AG08396 (cell line): ENCODE measurements at places on chromosomes 4 and X.

GRCh38 chr4:102825261-102826091 lies 1.9 kb downstream of the UBE2D3 start:
- DNase-seq, result no peak

DNA sequence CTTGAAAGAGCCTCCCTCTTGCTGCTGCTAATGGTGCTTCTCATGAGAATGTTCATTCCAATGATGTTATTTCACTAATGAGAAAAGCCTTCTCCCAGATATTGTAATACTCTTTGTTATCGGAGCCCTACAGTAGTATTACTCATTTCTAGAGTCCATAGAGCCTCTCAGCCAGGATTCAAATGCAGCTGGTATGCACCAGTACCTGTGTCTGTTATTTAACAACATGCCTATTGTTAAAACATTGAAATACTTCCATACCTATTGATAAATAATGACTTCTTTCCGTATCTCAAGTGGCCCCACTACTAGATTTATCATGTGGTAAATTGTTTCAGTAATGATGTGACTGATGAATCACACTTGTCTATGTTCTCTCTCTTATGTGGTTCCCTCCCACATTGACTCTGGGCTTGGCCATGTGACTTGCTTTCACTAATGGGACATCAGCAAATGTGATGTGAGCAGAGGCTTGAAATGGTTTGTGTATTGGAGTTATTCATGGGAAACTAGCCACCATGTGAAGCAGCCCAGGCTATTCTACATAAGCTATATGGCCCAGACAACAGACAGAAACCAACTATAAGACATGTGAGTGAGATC lies 207.6 kb downstream of the THOC2 start:
- DNase-seq, result no peak

DNA sequence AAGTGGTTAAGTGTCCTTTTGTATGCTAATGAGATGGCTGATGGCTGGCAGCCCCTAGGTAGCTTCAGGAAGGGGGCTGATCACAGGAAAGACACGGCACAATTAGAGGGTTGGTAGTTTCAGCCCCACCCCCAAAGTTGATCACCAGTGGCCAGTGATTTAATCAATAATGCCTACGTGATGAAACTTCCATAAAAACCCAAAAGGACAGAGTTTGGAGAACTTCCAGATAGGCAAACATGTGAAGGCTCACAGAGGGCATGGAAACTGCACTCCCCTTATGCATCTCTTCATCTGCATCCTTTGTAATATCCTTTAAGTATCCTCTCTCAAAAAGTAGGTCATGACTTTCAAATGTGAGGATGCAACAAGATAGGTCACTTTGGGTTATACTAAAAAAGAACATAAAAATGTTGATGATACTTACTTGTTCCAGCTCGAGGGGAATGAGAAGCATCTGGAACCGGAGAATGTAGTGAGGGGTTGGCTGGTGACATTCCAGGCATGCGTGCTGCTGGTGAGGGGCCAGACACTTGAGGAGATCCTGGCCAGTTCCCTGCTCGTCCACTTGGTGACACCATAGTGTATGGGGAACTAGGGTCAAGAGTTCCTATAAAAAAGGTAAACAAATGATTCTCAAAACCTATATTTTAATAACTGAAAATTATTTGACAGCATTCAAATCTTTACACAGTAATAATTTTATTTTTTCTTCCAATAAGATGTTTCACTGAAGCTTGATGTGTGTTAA lies 16.7 kb upstream of the CXorf38 start:
- peak; percentile 21 for DNase-seq

GRCh38 chr4:4865705-4866123 lies 6.2 kb downstream of the MSX1 start:
- DNase-seq, result peak; percentile 30

- peak; percentile 47 for DNase-seq
Measured at GRCh38 chrX:100928660-100929613, at the start of gene XKRX. Gene XKRX (minus strand): TSS chrX:100928917. CDS start chrX:100928304, 613 bp downstream.

DNA sequence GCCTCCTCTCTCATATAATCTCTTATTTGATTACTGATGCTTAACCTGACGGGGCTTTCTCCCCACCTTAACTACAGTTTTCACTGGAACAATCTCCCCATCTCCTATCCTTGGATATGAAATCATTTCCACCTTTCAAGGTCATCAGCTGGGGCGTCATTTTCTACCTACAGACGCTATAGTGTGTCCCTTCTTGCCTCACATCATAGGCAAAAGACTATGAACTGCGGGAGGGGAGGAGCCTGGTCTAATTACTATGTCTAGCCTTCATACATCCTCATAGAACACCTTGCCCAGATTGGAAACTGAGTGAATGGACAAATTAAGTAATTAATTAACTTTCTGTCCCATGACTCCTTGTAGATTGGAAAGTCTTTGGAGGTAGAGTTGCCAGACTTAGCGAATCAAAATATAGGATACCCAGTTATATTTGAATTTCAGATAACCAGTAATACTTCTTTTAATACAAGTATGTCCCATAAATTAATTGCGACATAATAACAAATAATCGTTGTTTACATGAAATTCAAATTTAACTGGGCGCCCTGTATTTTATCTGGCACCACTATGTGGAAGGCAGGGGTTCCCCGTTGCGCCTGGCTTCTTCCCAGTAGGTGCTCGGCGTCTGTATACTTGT lies 752 bp upstream of the ATP6AP2 start:
- DNase-seq, result no peak

- no peak for DNase-seq
Measured at GRCh38 chrX:22742174-22742573, 257.6 kb upstream of the DDX53 start.

- no peak for DNase-seq
Measured at GRCh38 chrX:20463296-20464075, 196.8 kb upstream of the RPS6KA3 start.
